ENCODE measurements at places on chromosomes 16 and 17.

- DNase-seq: no peak
These were observed 1.7 kb upstream of the IL17C start for GRCh38 chr16:88636488-88637265.

DNA sequence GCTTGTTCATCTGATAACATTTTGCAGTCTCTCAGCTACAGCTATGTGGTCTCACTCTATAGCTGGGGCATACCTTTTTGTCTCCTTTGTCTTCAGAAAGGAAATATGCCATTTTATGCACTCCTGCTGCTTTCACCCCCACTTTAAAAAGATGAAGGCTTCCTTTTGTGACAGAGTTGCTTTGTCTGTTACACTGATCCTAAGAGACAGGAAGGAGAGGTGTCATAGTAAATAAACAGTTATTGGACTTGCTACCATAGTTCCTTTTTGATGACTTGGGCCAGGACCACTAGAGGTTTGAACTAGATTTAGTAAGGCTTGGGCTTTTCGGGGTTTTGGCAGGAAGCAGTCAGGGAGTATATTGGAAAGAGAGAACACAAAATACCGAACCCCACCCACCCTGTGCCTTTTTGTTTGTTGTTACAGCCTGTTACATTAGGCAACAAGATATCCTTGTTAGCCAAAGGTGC lies 1.8 kb upstream of the METTL9 start:
- no peak for DNase-seq

GRCh38 chr16:29702269-29702668 lies 23.3 kb downstream of the QPRT start:
- no peak for DNase-seq

GRCh38 chr16:47488051-47488450 lies 26.9 kb downstream of the PHKB start:
- DNase-seq: no peak

GRCh38 chr16:74320707-74321106 lies 24.1 kb downstream of the PSMD7 start:
- DNase-seq: no peak

- no peak for DNase-seq
These were observed 54.2 kb downstream of the LDHD start for GRCh38 chr16:75062135-75062975.

DNA sequence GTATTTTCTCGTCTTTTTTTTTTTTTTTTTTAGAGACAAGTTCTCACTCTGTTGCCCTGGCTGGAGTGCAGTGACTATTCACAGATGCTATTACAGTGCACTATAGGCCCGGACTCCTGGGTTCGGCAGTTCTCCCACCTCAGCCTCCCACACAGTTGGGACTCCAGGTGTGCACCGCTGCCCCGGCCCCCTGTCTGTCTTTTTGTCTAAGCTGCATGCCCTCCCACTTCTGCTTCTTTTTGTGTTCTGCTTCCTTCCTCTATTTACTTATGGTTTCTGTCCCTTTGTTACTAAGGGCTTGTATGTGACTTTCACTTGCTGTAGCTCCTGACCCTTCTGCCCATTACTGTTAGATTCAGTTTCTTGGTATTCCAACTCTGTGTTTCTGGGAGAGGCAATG lies 20.5 kb downstream of the SLC7A6 start:
- DNase-seq: no peak

GRCh38 chr16:9055115-9055514 lies 36.3 kb upstream of the HAPSTR1 start:
- no peak for DNase-seq

Measured in GM12892 (cell line).